ENCODE measurements at places on chromosomes 13 and 19.

DNA sequence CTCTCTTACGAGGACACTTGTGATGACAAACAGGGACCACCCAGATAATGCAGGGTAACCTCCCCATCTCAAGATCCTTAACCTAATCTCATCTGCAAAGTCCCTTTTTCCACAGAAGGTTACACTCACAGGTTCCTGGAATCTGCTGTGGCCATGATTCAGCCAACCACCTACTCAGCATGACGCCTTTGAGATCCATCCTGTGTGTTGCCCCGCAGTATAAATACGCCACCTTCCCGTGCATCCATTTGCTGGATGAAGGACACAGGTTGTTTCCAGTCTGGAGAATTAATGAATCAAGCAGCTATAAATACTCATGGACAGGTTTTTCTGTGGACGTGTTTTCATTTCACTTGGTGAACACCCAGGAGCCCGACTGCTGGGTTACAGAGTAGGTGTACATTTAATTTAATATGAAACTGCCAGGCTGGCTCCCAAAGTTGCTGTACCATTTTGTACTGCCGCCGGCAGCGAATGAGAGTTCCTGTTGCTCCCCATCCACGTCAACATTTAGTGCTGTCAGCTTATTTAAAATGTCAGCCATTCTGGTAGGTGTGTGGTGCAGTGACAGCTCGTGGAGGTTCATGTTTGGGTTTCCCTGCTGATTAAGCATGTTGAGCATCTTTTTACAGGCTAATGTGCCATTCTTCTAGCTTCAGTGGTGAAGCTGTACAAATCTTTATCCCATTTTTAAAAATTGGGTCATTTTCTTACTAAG lies 40.2 kb downstream of the ELL start:
- no peak for DNase-seq

GRCh38 chr13:43942286-43942685 lies 62.6 kb downstream of the LACC1 start:
- peak; percentile 8 for DNase-seq

- DNase-seq = no peak
These were observed 34.5 kb downstream of the ZMYM2 start for GRCh38 chr13:19993024-19993423.

- DNase-seq = no peak
These were observed 47.2 kb upstream of the LDLR start for GRCh38 chr19:11041966-11042627.

DNA sequence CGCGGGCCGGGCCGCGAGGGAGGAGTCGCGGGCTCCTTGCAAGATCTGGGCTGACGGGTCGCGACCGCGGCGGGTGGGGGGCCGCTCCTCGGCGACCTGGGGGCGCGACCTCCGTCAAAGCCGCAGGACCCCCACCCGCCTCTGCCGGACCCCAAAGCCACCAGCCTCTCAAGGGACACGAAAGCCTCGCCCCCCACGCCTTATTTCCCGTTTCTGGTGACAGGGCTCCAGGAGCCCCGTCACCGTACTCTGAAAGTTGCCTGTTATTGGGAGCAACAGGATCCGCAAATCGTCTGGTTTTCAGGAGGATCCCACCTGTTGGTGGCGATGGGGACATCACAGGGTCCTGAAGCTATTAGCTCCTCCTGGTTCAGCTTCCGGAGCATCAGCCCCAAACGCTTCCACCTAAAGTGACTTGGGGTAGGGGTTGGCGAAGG lies 530 bp downstream of the MAU2 start:
- peak; percentile 27 for DNase-seq

DNA sequence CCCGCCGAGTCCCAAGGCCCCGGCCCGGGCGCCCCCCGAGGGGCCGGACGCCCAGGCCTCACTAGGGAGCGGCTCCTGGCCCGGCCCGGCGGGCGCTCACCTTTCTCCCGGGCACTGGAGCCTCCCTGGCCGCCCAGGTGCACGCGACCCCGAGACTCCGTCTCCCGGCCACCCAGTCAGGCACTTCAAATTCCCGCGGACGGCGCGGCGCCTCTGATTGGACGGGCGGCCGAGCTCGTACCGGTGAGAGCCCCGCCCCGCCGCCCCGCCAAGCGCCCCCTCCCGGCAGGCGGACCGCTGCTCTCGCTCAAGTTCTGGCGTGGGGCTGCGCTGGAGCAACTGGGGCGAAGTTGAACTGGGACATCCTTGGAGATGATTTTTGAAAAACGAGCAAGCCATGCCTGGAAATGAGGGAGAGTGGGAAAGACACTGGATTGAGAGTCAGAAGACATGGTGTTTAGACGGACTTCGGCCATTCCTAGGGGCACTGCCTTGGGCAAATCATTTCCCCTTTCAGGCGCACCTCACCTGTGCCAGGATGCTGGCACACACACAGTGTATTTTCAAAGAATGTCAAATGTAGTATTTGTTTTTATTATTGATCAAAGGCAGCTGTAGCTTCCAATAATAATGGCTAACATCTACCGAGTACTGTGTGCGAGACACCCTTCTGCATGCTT lies 485.3 kb downstream of the UQCRFS1 start:
- DNase-seq = peak; percentile 34

DNA sequence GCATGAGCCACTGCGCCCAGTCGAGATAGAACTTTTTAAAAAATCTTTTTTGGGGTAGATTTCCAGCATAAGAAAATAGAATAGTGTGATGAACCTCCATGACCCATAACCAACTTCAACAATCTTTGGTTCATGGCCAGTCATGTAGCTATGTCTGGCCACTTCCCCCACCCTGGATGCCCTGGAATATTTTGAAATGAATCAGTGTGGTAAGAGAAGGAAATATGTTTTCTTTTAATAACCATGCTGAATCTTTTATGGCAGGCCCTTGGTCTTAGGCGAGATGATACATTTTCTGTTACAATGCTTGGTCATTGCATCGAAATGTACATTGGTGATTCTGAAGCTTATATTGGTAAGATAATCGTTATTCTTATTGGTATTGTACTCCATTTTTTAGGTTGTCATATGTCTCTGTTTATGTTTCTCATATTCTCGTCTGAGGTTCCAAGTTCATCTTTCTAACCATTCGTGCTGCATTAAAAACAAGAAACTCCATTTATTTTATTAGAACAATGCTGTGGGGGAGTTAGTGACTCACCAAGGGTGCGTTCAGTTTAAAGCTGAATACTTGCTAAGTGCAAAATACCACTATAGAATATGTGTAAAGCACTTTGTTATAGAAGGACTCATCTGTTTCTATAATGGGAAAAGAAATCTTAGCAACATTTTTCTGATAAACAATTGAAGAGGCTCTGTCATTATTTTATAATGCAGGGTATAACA lies 16.4 kb upstream of the UPF3A start:
- DNase-seq = peak; percentile 43

- DNase-seq = peak; percentile 63
These were observed 932 bp downstream of the SLC35E1 start for GRCh38 chr19:16571283-16571682.

- no peak for DNase-seq
These were observed 9.1 kb downstream of the TMEM150B start for GRCh38 chr19:55315956-55316525.

DNA sequence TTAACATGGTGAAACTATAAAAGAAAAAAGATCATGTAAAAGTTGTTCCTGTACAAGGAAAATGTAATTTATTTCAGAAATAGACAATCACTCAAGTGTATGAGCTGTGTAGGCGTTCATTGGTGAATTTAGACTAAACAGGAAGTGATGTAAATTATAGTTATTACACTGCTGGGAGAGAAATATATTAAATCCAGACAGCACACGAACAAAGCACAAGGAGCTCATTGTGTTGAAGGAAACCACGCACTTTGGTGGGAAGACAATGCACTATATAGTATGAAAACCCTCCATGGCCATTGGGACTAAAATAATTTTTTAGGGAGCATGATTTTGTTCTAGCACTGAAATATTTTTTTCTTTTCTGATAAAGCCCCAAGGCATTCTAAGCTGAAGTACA lies 450.5 kb downstream of the KLF12 start:
- DNase-seq = no peak

DNA sequence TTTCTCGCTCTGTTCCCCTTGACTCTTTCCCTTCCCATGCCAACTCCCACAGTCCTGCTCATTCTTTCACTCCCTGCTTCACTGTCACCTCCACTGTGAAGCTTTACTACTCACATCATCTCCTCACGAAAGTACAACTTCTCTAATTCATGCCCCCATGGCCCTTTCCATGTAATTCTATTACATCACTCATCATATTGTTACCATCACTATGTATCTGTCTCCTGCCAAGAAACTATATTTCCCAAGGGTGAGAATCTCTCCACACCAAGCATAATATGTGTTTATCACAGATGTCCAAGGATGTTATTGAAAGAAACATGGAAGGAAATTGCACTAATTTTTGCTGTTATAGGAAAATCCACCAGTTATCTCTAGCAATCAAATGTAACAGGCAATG lies 37.2 kb upstream of the LRCH1 start:
- no peak for DNase-seq

DNA sequence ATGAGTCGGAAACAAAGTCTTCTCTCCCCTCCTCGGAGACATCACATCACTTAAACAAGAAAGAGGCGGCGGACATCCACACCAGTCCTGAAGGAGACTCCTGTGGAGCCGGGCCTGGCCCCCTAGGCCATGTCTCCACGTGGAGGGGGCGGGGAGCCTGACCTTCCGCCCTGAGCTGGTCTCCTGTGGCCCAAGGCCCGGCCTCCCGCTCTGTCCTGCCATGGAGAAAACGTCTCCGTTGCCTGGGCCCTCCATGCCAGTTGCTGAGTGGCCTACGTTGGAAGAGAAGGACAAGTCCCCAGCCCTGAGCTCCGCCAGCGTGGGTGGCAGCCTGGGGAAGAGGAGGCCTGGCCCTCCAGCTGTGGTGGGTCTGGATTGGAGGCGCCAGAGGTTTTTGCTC lies 5.5 kb upstream of the CACTIN start:
- no peak for DNase-seq

- DNase-seq = no peak
These were observed 4.6 kb downstream of the CAPN12 start for GRCh38 chr19:38739440-38740256.

GRCh38 chr19:38654628-38655055 lies 7.2 kb downstream of the ACTN4 start:
- DNase-seq = no peak

DNA sequence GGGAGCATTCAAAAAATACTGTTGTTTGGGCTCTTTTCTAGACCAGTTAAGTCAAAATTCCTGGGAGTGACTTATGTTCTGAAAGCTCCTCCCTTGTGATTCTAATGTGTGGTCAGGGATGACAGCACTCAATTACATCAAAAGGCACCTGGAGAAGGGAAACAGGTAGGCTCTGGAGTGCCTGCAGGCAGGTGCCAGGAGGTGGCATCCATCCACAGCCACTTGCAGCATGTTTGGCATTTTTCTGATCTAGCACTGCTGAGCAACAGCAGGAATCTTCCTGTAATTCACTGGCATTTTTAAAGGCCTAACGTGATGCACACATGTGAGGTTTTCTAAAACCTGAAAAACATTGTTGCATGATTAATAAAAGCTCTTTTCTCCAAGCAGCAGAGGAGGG lies 94.6 kb downstream of the CCNA1 start:
- no peak for DNase-seq

- DNase-seq = peak; percentile 42
These were observed 2.7 kb downstream of the ADGRE5 start for GRCh38 chr19:14383661-14384555.

- peak; percentile 61 for DNase-seq
These were observed 1551.8 kb downstream of the SLITRK1 start for GRCh38 chr13:82330499-82330898.

DNA sequence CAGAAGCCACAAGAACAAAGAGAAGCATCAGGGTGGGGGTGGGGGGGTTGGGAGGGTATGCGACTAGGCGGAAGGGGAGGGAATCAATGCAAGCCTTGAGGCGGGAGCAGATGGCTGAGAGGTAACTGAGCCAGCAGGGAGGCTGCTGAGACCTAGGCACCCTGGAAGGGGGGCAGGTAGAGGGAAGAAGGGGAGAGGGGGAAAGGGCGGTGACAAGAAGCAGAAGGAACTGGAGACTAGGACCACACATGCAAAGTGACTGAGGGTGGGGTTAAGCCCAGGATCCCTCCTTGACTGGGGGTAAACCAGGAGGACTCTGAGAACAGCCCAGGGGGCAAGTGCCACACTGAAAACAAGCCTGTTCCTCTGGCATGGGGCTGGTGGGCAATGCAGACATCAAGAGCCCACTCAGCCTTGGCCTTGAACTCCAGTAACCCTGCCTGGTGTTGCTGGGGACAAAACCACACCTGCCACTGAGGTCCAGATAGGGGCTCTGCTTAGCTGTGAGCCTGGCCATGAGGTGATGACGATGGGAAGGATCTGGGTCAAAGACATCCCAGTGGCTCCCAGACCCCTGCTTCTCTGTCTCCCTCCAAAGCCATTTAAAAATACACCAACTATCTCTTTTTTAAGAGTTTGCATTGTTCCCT lies 20.3 kb downstream of the OPA3 start:
- no peak for DNase-seq

- no peak for DNase-seq
These were observed at the start of gene RASAL3 for GRCh38 chr19:15464394-15465385. TSS of gene RASAL3 (minus strand) at chr19:15464544. CDS start at chr19:15464358, 186 bp downstream.

DNA sequence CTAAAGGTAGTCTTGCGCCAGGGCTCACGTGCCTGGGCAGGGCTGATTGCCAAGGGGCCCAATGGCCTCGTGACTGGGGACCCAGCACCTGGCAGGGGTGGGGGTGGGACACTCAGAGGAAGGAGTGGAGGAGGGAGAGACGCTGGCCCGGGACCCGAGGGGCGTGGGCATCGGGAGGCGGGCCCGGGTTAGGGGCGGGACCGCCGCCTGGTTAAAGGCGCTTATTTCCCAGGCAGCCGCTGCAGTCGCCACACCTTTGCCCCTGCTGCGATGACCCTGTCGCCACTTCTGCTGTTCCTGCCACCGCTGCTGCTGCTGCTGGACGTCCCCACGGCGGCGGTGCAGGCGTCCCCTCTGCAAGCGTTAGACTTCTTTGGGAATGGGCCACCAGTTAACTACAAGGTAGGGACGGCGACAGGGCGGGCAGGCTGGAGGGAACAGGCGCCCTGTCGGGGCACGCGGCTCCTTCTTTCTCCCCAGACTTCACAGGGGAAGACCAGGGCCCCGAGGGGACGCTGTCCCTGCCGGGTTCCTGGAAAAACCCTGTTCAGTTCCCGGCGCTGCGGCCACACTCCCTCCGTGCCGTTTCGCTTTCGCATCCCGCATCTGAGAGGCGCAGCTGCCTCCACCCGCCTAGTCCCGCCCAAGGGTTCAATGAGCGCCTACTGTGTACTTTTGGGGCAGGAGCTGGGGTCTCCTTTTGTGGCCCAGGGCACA lies at the start of gene IFI30:
IFI30 (plus strand) TSS at position 242 of the 717 bp plus-strand sequence; CDS start at position 271, 29 bp downstream.
- DNase-seq = peak; percentile 25

GRCh38 chr13:30022796-30023195 lies 172.4 kb upstream of the UBL3 start:
- no peak for DNase-seq

GRCh38 chr13:106384516-106384915 lies 150.9 kb downstream of the EFNB2 start:
- no peak for DNase-seq
